Right lobe of liver (tissue), 6 donors: ENCODE measurements at places on chromosomes 3 and 15. TPM values are rescaled to one million over a fixed set of nuclear protein-coding genes. Genes with fewer than 3 reads are reported as not detected.

- no peak for DNase-seq
Observed at GRCh38 chr15:33013827-33014445, 180.6 kb downstream of the FMN1 start.

DNA sequence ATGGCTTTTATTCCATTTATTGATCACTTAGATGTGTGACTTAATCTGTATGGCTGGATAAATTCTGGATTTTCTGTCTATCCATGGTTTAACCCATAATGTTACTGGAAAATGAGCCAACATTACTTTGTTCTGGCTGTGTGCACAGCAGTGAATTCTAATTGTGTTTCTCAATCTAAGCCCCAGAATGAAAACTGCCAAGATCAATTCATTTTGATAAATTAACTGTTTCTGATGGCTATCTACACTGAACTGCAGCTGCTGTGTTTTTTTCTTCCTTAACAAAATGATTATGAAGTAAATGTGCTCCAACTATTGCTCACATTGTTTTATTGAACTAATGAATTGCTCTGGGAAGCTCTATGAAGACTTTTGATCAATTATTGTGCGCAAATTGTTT is 35.7 kb upstream of the CPB1 start:
- no peak for DNase-seq

- DNase-seq = no peak
Observed at GRCh38 chr15:51349156-51349844, 7.8 kb downstream of the GLDN start.

- DNase-seq = peak; percentile 71
Observed at GRCh38 chr3:172511783-172512762, 11.2 kb downstream of the TNFSF10 start.

- no peak for DNase-seq
Observed at GRCh38 chr15:83200162-83200561, 7.5 kb downstream of the HDGFL3 start.

GRCh38 chr3:13708301-13708700 is 159.4 kb downstream of the FBLN2 start:
- DNase-seq = peak; percentile 28

DNA sequence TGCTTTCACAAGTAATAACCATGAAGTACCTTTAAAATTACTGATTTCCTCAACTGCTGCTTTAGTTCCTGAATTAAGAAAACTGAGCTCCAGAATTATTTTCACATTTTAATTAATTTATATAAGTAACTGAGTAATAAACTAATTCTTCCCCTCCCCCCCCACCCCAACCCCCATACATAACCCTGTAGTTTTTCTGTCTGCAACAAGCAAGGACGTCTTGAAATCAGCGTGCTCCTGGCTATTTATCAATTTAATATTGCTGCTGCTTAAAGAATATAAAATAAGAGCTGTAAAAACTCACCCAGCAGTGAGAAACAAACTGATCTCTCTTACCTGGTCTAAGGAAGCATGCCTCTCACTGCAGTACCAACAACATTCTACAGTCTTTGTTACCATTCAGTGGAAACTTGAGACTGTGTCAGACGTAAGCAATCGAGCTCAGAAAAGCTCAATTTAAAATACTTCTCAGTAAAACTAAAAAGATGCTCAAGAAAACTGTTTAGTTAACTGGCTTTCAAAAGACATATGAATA is 121.0 kb downstream of the TFDP2 start:
- DNase-seq = no peak

- no peak for DNase-seq
Observed at GRCh38 chr3:5321666-5322340, 134.3 kb downstream of the EDEM1 start.

DNA sequence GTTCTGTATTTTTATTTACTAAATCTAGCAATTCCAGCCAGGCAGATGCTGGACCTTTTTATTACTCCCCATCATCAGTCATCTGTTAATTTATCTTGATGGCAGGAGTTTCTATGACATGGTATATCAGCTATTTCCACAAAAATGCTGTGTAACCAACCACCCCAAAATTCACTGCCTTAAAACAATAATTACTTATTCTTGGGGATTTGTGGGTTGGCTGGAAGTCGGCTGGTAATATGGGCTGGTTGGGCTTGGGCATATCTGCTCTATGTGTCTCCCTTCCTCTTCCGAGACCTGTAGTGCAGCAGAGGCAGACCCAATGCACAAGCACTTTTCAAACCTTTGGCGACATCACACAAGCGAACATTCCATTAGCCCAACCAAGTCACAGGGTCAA is 92.1 kb upstream of the UBE2E1 start:
- DNase-seq = no peak

- DNase-seq = no peak
Observed at GRCh38 chr3:73546961-73547360, 77.8 kb downstream of the PDZRN3 start.

Gene CTXN2
- not detected for total RNA-seq

Gene POPDC2
- total RNA-seq = 0.64 TPM
